ENCODE measurements at places on chromosomes 7 and 10.

DNA sequence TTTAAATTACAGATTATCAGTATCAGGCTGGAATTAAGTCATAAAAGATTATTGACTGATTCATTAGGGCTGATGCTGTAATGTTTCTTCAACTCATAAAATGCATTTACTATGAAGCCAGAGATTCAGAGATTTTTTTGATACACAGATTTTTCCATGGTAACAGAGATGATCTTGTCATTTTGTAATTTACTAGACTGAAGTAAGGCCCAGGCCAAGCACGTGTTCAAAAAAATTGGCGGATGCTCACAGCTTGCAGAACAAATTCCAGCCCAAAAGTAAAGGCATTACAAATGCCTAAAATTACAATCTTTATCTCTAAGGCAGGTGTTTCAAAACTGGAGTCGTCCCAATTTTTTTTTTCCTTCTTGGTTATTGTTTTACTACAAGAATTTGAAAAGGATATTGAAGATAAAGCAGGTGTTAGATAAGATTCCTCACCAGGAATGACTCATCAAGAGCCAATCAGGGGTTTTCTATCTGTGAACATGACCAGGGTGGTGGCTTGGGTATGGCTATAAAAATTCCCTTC lies 78.4 kb upstream of the MEOX2 start:
- DNase-seq: no peak

GRCh38 chr10:44948642-44949041 lies 11.0 kb upstream of the RASSF4 start:
- DNase-seq: peak; percentile 72

GRCh38 chr7:142321391-142321790 lies 63.5 kb upstream of the PRSS58 start:
- no peak for DNase-seq

DNA sequence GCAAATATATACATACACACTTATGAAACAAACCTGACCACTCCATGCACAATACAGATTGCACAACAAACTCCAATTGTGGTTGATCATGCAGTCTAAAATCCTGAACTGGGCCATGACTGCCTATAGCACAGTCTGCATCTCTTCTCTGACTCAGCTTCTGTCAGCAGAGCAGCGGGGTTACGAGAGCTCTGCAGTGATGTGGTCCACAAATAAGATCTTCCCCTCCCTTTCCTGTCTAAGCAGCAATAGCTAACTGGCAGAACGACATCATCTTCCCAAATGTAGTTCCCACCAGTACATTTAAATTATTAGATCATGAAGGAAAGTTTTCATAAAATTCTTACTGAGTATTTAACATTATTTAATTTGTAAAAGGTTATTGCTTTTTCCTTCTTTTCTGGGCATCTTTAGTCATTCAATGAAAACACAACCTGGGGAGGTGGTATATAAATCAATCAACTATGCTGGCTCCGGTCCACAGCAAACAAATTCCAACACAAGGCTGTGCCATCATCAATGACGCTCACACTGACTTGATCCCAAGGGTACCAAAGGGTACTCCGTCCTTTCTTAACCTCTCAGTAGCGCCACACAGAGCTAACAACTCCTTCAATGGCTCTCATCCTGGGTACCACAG lies 17.1 kb downstream of the ARHGAP21 start:
- peak; percentile 51 for DNase-seq

- no peak for DNase-seq
Observed at GRCh38 chr10:23186178-23186577, 5.9 kb upstream of the PTF1A start.

GRCh38 chr7:30559611-30560010 lies 35.1 kb upstream of the GARS1 start:
- no peak for DNase-seq

GRCh38 chr7:138937484-138937883 lies 43.7 kb downstream of the KIAA1549 start:
- DNase-seq: no peak

- no peak for DNase-seq
Observed at GRCh38 chr7:64581926-64582894, 19.3 kb upstream of the ZNF680 start.
